ENCODE measurements at places on chromosomes 6 and 20. TPM values are rescaled to one million over a fixed set of nuclear protein-coding genes. Genes with fewer than 3 reads are reported as not detected.

Gene OR2H1
- polyA plus RNA-seq: not detected

Gene NINL
- polyA plus RNA-seq: 4.4 TPM

Gene MLN
- not detected for polyA plus RNA-seq

Gene POM121L2
- polyA plus RNA-seq: not detected

Gene TLDC2
- 0.09 TPM for polyA plus RNA-seq

Gene HLA-DPB1
- polyA plus RNA-seq: 11.0 TPM

Gene BNIP5
- not detected for polyA plus RNA-seq

Data from fibroblast of lung (primary cell).